ENCODE measurements at places on chromosomes 4 and X.
A peak's percentile ranks its signal among the peaks of the same experiment; 100 is the strongest.

DNA sequence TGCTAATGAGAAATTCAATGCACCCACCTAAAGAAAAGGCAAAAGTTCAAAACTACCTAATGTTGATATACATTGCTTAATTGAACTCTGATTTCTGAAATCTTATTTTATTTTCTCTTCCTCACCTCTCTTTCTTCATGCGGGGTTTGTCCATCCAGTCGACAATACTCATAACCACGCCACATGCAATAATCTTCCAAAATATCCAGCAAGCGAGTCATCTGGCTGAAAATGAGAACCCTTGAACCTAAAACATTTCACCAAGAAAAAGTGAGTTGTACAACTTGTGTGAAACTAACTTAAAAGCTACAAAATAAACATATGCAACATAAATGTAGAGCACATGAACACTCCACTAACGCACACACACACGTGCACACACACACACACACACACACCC lies 26.7 kb downstream of the SMARCA1 start:
- DNase-seq = no peak

- DNase-seq = no peak
These were observed 219.1 kb downstream of the ZNF674 start for GRCh38 chrX:46326161-46326560.

DNA sequence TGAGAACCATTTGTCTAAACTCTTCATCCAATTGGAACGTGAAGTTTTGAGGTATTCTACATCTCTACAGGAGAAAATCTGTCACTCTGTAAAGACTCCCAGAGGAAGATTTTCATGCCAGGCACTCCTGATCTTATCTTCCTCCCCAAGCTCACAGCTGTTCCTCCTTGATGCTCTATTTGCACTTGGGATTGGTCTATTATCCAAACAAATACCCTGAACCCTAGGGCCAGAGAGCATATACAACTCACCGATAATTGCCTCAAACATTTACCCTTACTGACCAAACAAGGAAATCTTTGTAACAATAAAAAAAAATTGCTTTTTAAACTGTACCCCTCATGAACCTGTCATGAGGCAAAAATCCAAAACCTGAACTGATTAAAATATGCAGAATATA lies 372.7 kb downstream of the SH2D1A start:
- no peak for DNase-seq

- DNase-seq = no peak
These were observed 459.6 kb downstream of the AFF2 start for GRCh38 chrX:148960060-148960459.

DNA sequence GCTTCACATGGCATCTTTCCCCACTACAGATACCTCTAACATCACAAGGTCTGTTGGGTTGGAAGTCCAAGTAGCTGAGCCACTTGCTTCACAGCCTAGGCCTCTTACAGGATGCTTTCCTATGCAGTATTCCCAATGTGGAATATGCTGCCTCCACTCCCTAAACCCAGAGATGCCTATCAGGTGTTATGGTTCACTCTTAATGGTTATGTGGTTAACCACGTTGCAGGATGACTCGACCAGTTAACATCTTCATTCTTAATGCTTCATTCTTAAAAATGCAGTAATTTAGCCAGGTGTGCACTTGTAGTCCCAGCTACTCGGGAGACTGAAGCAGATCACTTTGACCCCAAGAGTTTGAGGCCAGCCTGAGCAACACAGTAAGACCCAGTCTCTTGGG lies 24.2 kb downstream of the HAUS3 start:
- DNase-seq = no peak

DNA sequence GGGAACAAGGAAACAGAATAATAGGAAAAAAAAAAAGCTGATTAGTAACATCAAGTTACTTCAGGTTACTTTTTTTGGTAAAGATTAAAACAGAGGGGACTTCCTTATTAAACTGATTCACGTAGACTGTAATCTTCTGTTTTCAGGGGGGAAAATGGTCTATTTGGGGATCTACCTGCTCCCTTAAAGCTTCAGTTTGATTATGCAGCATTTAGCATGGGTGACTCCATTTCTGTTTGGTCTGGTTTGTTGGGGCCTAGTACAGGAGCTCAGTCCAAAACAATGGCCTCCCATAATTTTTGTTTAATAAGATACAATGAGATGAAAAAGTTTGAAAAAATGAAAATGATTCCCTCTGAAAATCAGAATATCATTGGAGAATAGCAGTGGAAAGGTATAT lies 34.6 kb downstream of the TEC start:
- DNase-seq = no peak

DNA sequence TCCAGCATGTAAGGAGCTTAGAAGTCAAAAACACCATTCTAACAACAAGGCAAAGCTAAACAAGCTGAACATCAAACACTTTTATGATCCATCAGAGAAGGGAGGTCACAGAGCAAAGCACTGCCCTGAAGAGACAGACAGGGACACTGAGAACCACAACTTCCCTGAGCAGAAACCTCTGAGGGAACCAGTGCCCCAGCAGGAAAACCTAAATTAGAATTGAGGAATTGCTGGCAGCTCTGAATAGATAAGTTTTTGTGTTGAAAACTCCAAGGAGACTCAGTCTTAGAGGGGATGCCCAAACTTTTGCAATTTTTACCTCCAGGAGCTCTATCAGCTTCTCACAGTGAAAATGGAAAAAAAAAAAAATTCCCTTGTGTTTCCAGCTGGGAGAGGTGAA lies 83.0 kb upstream of the MAPK10 start:
- no peak for DNase-seq

GRCh38 chrX:55028040-55028439 lies 2.7 kb downstream of the ALAS2 start:
- no peak for DNase-seq

GRCh38 chrX:153057281-153057680 lies 1.0 kb downstream of the PNMA3 start:
- no peak for DNase-seq

- no peak for DNase-seq
These were observed 166.4 kb upstream of the SFRP2 start for GRCh38 chr4:153955327-153955726.

DNA sequence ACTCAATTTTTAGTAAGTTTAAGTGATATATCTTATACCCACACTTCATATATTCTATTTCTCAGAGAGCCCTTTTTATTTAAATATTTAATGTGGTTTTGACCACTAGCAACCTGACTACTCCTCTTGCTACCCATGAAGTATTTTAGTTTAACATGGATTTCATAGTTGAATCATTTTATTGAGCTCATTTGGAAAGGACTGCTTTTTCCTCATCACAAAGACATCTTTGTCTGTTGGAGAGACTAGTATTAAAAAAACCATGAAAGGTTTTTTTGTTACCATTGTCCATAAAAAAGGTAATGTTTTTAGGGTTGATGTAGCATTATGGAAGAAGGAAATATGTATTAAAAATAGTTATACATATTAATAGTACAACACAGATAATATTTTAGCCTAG lies 139.5 kb downstream of the RAPGEF2 start:
- DNase-seq = no peak

GRCh38 chrX:31260351-31260750 lies 188.5 kb upstream of the FTHL17 start:
- peak; percentile 8 for DNase-seq

GRCh38 chr4:4392501-4393183 lies 5.7 kb downstream of the NSG1 start:
- no peak for DNase-seq

- DNase-seq = no peak
These were observed 73.6 kb upstream of the MAOA start for GRCh38 chrX:43582540-43582913.

GRCh38 chrX:155778844-155779553 lies 102.1 kb upstream of the VAMP7 start:
- no peak for DNase-seq

DNA sequence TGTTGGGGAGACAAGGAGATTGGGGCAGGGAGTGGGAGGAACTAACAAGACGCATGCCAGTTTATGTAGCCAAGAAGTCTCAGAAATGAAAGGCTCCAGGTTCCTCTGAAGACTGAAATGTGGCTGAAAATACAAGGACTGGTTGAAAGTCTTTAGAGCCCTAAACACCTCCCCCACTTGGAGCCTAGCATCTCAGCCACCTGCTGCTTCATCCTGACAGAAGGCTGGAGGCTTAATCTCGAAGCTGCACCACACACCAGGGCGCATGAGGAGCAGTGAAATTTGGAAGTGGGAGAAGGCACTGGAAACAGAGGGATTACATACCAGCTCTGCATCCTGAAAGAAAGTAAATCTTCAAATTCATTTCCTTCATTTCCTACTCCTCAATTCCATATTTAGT lies 160.7 kb upstream of the FTHL17 start:
- DNase-seq = no peak

DNA sequence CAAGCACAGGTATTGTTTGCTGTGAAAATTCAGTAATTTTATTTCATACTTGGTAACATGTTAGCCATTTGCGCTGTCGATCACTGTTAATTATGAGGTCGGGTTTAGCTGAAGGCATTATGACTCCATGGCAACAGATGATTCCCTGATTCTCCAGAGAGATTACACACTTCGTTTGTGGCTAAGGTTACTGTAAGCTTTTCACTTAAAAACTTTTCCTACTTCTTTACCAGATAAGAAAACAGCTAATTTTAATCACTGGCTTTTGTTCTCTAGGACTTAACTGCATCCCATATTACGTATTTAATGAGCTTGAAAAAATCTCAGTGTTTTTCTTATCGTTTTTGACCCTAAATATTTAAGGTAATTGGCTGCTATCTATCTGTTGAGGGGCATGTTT lies 2.1 kb downstream of the GSTCD start:
- no peak for DNase-seq

DNA sequence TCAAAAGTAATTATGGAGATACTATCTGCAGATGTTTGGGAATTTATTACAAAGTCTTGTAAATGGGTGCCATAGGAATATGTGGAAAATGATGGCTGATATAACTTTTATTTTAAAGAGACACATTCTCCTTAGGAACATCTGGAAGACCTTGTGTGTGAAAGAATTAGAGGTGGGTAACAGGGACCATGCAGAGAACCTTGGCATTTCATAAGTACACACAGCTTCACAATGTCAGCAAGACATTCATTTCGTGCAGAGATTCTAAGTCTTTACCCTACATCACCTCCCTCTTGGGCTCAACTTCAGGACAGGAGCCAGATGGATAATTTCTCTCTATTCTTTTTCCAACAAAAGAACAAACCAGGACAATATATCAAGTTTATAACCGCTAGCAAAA lies 458.1 kb upstream of the INTU start:
- no peak for DNase-seq

- peak; percentile 80 for DNase-seq
These were observed 413.8 kb downstream of the FAT4 start for GRCh38 chr4:125728568-125728967.

DNA sequence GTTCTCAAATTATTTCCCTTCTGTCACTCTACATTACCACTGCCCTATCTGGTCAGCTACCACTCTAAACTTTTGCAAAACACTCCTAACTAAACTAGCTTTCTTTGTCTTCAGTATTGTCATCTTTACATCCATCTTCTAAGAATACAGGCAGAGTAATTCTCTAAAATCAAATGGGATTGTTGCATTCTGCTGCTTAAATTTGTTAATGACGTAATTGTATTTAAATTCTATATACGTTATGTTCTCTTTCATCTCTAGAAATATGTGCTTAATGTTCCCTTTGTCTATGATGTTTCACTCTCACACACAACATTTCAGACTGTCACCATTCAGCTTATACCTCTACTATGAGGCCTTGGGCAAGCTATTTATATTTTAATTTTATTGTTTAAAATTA lies 1041.1 kb upstream of the POU3F4 start:
- no peak for DNase-seq

- DNase-seq = peak; percentile 78
These were observed 164.6 kb downstream of the PRKX start for GRCh38 chrX:3548765-3549391.

DNA sequence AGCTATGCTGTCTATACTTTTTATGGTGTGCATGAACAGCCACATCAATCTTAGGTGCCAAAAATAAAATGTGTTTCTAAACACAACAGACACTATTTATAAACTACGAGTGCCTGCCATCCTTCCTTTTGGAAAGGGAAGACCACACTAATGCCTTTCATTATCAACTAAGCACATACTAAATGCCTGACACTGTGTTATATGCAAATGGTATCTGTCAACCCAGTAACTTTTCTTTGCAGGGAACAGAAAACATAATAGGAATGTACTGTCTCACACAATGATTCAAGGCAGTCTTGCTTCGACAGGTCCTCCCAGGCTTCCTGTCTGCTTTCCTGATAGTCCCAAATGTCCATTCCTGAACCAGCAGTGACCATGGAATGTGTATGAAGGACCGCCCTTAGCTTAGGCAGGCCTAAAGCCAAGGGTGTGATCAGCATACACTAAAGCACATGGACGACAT lies 43.8 kb downstream of the ADGRA3 start:
- DNase-seq = no peak

- DNase-seq = no peak
These were observed 289.4 kb downstream of the TRAM1L1 start for GRCh38 chr4:116796022-116796421.

DNA sequence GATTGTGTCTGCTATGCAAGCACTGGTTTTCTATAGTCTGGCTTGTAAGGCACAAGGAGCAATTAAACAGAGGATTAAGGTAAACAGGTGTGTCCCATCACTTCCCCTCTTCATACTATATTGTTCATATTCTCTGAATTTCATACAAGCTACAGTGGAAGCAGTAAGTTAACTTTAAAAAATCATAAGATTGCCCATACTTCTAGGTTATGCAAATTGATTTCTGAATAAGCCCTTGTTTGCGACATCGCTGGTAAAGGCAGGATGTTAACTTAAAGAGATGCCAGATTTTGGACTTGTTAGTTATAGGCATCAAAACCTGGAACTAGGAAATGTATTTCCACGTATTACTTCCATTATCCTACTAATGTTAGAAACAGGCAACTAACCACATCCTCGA lies 1.0 kb upstream of the TMEM131L start:
- DNase-seq = no peak

DNA sequence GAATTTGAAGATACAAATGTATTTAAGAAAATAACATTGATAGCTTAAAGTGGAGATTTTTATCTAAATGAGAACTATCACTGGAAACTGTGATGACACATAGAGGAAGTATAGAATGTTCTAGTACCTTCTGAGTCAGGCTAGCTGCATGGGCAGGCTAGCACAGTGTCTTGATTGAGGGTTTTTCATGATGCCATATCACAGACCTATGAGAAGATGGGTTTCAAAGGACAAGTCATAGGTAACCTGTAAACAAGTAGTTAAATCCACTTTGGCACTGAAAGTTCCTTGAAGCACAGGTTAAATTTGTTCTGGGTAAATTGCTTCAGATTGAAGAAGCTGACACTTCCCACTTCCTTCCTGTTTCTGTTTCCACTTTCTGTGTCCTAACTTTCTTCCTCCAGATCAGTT lies 48.2 kb upstream of the CDKN2AIP start:
- DNase-seq = no peak

DNA sequence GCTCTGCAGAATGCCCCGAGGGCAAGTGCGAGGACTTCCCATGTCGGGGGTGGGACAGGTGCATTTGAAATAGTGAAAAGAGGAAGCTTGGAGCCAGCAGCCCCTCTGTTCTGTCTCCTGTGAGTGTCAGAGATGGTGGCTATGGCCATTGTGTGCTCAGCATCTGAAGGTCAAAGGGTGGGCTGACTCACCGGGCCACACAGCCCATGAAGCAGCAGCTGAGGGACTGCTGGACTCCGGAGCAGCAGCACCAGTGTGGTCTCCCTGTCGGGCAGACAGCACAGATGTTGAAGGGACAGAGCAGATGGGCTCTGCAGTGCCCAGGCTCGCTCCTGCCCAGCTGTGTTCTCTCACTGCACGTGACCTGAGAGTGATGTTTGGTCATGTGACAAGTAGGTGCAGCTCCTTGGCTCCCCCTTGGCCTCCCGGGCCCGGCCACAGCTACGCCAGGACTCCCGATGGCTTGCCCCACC lies 53.5 kb downstream of the TBC1D14 start:
- DNase-seq = no peak

Measured in GM04504 (cell line).